ENCODE measurements at places on chromosomes 5 and 9. TPM values are rescaled to one million over a fixed set of nuclear protein-coding genes. Genes with fewer than 3 reads are reported as not detected.

MEGF9 gene
- 2.6 TPM for total RNA-seq

RNF180 gene
- 7.8 TPM for total RNA-seq

PCYOX1L gene
- 18.3 TPM for total RNA-seq

GARNL3 gene
- 3.3 TPM for total RNA-seq

SPATA31A1 gene
- not detected for total RNA-seq

NMRK1 gene
- 58.2 TPM for total RNA-seq

CAMK2A gene
- 1.1 TPM for total RNA-seq

FBP2 gene
- 0.28 TPM for total RNA-seq

ANKRD33B gene
- total RNA-seq, result 7.0 TPM

DDX4 gene
- not detected for total RNA-seq

CDC20B gene
- total RNA-seq, result not detected

ANKRD18B gene
- 0.41 TPM for total RNA-seq

STKLD1 gene
- 0.64 TPM for total RNA-seq

C5orf34 gene
- total RNA-seq, result 4.8 TPM

CKS2 gene
- total RNA-seq, result 49.2 TPM

CXCL14 gene
- 0.13 TPM for total RNA-seq

NUTM2F gene
- total RNA-seq, result not detected

CCDC69 gene
- total RNA-seq, result 1.2 TPM

HAND1 gene
- total RNA-seq, result 0.95 TPM

BTNL3 gene
- total RNA-seq, result 0.36 TPM

C5orf52 gene
- total RNA-seq, result not detected

CAVIN4 gene
- total RNA-seq, result 7.4 TPM

GADD45G gene
- 6.2 TPM for total RNA-seq

SLC25A2 gene
- 0.62 TPM for total RNA-seq

CD274 gene
- total RNA-seq, result 0.56 TPM

DMRT3 gene
- total RNA-seq, result not detected

FOXD4L3 gene
- not detected for total RNA-seq

CRAT gene
- total RNA-seq, result 42.9 TPM

DOCK8 gene
- total RNA-seq, result 8.3 TPM

RPP25L gene
- total RNA-seq, result 12.9 TPM

GPX3 gene
- total RNA-seq, result 32.5 TPM

CER1 gene
- total RNA-seq, result 5.2 TPM

CATSPER3 gene
- 0.33 TPM for total RNA-seq

PAIP2 gene
- total RNA-seq, result 71.5 TPM

ITK gene
- total RNA-seq, result not detected

GNE gene
- 12.0 TPM for total RNA-seq

DNAH5 gene
- total RNA-seq, result 0.80 TPM

KCNV2 gene
- total RNA-seq, result not detected

DAB2 gene
- total RNA-seq, result 70.7 TPM

SOHLH1 gene
- 0.18 TPM for total RNA-seq

ADGRV1 gene
- 23.1 TPM for total RNA-seq

APBA1 gene
- total RNA-seq, result 8.4 TPM

AUH gene
- 14.4 TPM for total RNA-seq

EGFLAM gene
- 29.6 TPM for total RNA-seq

RACK1 gene
- 2,232 TPM for total RNA-seq

WDR38 gene
- not detected for total RNA-seq

PCDHB7 gene
- total RNA-seq, result 4.6 TPM

ENG gene
- 113 TPM for total RNA-seq

SPATA31C1 gene
- total RNA-seq, result not detected

PCDHGC3 gene
- 68.2 TPM for total RNA-seq

TXNDC8 gene
- total RNA-seq, result not detected

GABRB2 gene
- total RNA-seq, result 0.26 TPM

TCF7 gene
- total RNA-seq, result 9.5 TPM

SETD9 gene
- total RNA-seq, result 16.0 TPM

F2RL2 gene
- total RNA-seq, result 311 TPM

PCDHB15 gene
- 10.5 TPM for total RNA-seq

FAT2 gene
- total RNA-seq, result 0.13 TPM

GDA gene
- 0.23 TPM for total RNA-seq

FAF2 gene
- total RNA-seq, result 40.6 TPM
